Epithelial cell of proximal tubule (primary cell): ENCODE measurements at places on chromosomes 3 and 15.

DNA sequence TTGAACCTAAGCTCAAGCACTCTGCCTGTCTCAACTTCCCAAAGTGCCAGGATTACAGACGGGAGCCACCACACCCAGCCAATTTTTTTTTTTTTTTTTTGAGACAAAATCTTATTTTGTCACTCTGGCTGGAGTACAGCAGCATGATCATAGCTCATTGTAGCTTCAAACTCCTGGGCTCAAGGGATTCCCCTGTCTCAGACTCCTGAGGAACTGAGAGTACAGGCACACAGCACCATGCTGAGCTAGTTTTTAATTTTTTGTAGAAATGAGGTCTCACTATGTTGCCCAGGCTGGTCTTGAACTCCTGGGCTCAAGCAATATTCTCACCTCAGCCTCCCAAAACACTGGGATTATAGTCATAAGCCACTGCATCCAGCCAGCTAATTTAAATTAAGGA is 36.8 kb upstream of the SUCLG2 start:
- DNase-seq = no peak

DNA sequence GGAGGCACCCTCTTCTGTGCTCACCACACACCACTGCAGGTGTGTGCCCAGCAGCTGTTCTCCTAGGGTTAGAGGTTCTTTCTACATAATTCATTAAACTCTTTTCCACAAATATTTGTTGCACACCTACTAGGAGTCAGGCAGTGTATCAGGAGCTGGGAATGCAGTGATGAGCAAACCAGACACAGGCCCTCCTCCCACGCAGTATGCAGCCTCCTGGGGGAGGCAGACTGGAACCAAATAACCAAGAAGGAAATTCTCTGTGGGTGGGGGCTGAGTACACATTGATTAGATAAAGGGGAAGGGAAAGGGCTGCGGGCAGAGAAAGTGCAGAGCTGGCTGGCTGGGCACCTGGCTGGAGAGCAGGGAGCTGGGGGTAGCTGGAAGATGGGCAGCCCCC is 18.5 kb upstream of the C3orf22 start:
- DNase-seq = no peak

DNA sequence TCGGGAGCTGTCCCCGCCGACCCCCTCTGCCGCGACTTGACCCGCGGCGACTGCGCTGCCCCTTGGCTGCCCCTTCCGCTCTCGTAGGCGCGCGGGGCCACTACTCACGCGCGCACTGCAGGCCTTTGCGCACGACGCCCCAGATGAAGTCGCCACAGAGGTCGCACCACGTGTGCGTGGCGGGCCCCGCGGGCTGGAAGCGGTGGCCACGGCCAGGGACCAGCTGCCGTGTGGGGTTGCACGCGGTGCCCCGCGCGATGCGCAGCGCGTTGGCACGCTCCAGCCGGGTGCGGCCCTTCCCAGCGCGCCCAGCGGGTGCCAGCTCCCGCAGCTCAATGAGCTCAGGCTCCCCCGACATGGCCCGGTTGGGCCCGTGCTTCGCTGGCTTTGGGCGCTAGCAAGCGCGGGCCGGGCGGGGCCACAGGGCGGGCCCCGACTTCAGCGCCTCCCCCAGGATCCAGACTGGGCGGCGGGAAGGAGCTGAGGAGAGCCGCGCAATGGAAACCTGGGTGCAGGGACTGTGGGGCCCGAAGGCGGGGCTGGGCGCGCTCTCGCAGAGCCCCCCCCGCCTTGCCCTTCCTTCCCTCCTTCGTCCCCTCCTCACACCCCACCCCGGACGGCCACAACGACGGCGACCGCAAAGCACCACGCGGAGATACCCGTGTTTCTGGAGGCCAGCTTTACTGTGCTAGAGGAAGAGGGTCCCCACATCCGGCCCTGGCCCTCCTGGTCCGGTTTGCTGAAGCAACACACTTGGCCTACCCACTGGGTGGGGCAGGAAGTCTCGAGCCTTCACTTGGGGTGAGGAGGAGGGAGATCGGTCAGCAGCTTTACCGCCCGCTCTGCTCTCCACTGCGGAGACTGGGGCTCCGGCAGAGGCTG is at the start of gene RASSF1:
TSS of gene RASSF1 (minus strand) at position 389 of the 882 bp plus-strand sequence. CDS start at position 358, 31 bp downstream.
- no peak for DNase-seq

DNA sequence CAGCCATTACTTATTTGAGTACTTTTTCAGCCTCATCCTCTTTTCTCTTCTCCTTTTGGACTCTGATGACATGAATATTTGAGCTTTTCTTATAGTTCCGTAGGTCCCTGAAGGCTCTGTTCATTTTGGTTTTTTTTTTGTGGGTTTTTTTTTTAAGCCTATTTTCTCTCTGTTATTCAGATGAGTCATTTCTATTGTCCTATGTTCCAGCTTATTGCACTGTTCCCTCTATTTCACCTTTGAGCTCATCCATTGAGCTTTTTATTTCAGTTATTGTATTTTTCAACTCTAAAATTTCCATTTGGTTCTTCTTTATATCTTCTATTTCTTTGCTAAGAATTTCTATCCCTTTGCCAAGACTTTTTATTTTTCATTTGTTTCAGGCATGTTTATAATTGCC is 7.2 kb upstream of the MGLL start:
- DNase-seq = no peak

GRCh38 chr3:133855772-133856171 is 39.9 kb downstream of the RAB6B start:
- no peak for DNase-seq

GRCh38 chr3:66413151-66413751 is 87.6 kb downstream of the LRIG1 start:
- DNase-seq = no peak

DNA sequence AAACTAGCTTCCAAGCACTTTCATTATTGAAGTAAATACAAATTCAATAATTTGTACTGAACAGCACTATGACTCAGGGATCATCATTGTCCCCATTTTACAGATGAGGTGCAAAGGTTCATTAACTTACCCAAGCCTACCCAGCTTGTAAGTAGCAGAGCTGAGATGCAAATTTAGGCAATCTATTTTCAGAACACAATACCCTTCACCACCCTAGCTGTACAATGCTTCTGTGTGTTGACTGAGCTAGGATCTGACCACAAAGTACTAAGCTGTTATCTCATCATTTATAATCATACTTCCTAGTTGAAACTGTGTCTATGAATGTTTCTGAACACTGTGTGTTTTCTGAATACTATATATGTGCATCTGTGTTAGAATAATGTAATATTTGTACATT is 3.2 kb upstream of the ILDR1 start:
- no peak for DNase-seq

GRCh38 chr15:34025252-34025651 is 13.8 kb downstream of the AVEN start:
- no peak for DNase-seq
